Endodermal cell (in vitro differentiated cells): ENCODE measurements at places on chromosomes 7 and 10.

DNA sequence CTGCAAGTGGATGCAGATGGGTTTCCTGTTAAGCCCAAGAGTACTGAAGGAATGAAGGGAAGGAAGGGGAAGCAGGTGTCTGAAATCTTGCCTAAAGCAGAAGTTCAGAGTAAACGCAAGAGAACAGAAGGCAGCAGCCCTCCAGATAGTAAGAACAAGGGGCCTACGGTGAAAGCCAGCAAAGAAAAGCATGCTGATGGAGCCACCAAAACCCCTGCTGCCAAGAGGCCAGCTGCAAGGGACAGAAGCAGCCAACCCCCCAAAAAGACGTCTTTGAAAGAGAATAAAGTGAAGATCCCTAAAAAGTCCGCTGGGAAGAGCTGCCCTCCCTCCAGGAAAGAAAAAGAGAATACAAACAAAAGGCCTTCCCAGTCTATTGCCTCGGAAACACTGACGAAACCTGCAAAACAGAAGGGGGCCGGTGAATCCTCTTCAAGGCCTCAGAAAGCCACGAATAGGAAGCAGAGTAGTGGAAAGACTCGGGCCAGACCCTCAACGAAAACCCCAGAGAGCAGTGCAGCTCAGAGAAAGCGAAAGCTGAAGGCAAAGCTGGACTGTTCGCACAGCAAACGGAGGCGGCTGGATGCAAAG lies 152.5 kb downstream of the LCOR start:
- DNase-seq: no peak

DNA sequence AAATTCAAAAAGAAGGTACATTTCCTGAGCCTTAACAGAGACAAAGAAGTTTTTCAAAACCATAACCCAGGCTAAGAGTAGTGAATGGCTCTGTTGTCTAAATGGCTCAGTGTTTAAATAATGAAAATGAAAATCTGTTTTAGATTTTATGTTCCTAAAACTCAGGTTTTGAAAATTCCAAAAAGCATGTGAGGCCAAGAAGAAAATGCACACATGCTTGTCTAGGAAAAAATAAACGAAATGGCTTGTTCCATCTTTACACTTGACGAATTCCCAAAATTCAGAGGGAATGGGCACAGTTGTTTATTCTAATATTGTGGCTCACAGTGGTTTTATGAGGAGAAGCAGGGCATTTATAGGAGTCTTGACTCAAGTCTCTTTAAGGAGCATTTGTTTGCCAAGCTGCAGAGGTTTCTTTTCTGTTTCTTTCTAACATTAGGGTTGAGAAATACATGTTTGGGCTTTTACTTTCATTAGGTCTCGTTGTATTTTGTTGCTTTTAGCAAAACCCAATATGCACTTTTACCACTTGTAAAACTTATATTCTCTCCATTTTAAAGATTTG lies 527.6 kb upstream of the ANKRD30A start:
- no peak for DNase-seq

DNA sequence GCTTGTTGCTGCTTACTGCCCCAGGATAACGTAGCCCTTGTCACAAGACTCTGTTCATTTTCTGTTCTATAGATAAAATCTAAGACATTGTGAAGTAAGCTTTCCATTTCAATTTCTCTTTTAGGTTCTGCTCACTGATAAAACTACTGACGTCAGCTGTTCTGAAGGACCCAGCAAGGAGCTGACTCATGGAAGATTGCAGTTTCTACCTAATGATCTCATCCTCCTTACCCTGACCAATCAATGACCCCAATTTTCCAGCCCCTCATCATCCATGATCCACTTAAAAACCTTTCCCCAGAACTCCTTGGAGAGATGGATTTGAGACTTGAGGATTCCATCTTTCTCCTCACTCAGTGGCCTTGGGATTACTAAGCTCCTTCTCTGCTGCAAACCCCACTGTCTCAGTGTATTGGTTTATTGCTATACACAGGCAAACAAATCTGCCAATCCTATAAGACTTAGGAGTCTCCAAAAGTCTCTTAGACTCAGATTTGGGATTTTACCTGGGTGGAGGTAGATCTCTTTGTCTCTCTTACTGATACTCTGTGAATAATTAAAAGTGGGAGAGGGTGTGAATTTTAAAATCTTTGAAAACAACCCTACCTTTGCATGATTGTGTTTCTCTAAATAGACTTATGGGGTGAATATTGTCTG lies 109.2 kb upstream of the TRIM24 start:
- DNase-seq: no peak

GRCh38 chr10:24307696-24308485 lies 99.0 kb downstream of the KIAA1217 start:
- no peak for DNase-seq

DNA sequence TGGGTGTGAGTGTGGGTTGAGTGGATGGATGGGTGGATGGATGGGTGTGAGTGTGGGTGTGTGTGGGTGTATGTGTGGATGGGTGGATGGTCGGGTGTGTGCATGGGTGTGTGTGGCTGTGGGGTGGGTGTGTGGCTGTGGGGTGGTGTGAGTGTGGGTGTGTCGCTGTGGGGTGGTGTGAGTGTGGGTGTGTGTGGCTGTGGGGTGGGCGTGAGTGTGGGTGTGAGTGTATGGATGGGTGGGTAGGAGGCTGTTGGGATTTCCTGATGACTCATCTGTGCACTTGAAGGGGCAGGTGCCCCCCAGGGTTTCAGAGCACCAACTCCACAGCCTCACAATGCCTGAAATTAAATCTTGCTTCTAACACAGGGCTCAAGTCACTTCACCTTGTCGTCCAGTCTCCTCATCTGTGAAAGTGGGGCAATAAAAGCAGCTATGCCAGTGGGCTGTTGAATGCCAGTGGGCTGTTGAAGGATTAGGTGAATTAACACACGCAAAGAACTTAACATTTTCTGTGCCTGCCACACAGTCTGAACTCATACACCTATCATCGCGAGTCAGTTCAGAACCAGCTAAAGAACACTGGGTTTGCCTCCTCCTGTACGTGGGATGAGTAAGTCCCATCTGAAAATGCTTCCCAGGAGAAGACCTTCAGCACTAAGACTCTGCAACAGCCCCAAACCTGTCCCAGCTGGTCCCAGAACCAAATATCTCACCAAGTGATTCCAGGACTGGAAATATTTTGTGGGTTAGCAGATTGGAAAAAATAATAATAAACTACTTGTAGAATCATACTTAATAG lies 32.0 kb downstream of the SFMBT2 start:
- DNase-seq: no peak

GRCh38 chr7:43785420-43785819 lies 26.9 kb downstream of the BLVRA start:
- no peak for DNase-seq
